ENCODE measurements at places on chromosomes 4 and X.
A peak's percentile ranks its signal among the peaks of the same experiment; 100 is the strongest.

DNA sequence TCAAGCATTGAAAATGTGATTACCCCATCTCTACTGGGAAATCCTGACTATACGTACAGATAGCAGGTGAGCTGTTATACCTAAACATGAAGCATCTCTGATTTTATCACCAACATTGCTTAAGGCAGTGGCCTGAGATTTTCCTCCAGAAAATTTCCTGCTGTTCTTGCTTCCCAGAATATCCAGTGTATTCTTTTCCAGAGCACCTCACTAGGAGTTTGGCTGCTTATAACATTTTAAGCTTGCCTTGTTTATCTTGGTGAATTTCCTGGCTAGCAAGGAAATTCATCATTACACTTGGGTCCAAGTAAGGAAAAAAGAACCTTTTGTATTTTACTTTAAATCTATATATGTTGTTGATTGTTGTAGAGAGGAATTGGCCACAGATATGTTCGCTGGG, 73.0 kb upstream of the CLCN4 start:
- no peak for DNase-seq

- DNase-seq = no peak
These were observed 1.8 kb downstream of the SLC38A5 start for GRCh38 chrX:48468247-48468671.

- DNase-seq = no peak
These were observed 1.3 kb downstream of the SMIM20 start for GRCh38 chr4:25915353-25915705.

GRCh38 chrX:119402588-119402987, 3.5 kb downstream of the SLC25A43 start:
- no peak for DNase-seq

GRCh38 chr4:139247700-139248238, 32.3 kb downstream of the MGARP start:
- DNase-seq = no peak

DNA sequence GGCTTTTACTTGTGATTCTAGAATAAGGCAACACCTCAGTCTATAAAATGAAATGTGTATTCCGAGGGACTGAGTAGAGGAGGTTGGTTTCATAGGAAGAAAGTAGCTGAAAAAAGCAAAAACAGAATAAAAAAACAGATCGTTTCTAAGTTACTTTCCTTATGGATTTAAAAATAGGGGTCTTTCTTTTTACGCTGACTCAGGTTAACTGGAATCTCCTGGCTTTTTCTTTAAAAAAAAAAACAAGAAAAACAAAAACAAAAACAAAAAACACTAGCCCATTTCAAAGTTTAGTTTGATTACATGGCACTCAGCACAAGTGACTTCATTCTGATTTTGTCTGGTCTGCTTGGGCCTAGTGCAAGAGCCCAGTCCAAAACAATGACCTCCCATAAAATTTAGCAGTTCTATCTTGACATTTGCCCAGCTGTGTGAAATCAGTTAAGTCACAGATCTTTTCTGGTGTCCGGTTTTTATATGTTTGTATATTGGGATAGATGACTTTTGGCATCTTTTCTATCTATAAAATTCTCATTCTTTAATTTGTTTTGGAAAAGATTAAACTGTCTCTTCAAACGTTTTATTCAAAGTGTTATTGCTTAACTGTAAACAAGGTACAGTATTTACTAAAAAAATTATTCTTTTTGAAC, 222.7 kb upstream of the HTR2C start:
- DNase-seq = no peak

- DNase-seq = no peak
These were observed 154.9 kb upstream of the EPHA5 start for GRCh38 chr4:65825116-65825753.

GRCh38 chr4:105686571-105686970, 21.9 kb downstream of the INTS12 start:
- DNase-seq = no peak

DNA sequence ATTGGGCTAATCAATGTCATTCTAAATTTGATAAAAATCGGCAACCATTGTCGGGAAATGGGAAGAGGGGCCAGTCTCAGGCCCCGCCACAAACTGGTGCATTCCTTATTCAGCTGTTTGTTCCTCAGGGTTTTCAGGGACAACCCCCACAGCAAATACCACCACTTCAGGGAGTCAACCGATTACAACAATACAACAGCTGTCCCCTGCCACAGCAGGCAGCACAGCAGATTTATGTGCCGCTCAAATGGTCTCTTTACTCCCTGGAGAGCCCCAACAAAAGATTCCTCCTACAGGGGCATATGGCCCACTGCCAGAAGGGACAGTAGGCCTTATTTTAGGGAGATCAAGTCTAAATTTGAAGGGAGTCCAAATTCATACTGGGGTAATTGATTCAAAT, 61.8 kb downstream of the ZNF732 start:
- no peak for DNase-seq

GRCh38 chr4:85520765-85521749, 46.1 kb downstream of the ARHGAP24 start:
- DNase-seq = no peak

DNA sequence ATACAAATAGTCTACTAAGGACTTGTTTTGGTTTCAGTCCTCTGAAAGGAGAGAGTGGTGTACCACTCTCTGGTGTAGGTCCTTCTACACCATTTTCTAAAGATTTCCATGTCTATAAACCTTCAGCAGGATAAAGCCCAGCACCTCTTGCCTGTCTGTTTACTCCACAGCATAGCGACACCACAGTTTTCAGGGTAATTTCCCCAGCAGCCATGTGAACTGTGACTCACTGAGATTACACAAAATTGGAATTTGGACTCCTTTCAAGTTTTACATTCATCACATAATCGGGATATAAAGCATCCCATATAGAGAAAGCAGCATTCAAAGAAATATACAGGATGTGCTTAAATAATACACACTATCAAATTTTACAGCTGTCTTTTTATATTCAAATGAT, 229.6 kb downstream of the PRDM5 start:
- DNase-seq = no peak

GRCh38 chr4:148004228-148004857, 272.5 kb downstream of the ARHGAP10 start:
- DNase-seq = no peak

DNA sequence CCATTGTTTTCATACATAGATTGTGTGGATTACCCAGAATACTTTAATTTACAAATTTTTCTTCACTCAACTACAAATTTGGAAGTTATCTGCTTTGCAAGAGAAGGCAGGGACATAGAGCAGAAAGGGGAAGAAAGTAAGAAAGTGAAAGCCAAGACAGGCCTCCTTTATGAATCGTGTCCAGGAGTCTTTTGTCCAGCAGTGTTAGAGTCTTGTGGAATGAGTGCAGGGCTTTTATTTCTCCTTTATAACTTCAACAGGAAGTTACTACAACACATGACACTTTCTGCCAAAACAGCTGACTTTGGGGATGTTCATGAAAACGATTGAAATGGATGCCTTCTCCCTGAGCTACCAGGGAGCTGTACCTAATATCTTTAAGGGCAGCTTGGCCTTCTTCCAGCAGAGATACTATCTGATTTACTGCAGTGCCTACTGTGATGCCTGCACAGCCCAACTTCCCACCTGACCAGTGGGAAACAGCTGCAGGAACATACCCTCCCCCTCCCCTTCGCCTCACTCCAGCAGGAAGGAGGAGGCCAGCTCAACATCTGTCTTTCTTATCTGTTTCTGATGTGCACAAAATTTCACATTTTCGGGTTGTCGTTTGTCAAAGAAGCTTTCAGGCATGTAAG, 557.7 kb upstream of the SLIT2 start:
- DNase-seq = no peak

GRCh38 chrX:136825771-136826170, 45.0 kb upstream of the ARHGEF6 start:
- DNase-seq = no peak

DNA sequence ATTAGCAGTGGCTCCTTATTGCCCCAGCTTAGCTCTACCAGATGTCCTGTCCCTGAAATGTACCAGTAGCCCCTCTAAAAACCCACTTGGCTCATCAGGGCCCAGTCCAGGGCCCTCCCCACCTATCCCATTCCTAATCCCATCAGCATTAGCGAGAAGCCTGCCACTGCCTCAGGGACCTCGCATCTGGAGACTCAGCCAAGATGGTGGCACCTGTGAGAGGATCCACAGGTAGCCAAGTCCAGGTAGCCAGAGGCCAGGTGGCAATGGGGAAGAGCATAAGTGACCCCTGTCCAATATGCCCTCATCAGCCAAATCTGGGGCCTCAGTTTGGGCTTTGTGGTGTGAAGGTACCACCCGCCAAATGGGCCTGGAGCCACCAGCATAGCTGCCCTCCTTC, 97.7 kb downstream of the MAMLD1 start:
- no peak for DNase-seq

DNA sequence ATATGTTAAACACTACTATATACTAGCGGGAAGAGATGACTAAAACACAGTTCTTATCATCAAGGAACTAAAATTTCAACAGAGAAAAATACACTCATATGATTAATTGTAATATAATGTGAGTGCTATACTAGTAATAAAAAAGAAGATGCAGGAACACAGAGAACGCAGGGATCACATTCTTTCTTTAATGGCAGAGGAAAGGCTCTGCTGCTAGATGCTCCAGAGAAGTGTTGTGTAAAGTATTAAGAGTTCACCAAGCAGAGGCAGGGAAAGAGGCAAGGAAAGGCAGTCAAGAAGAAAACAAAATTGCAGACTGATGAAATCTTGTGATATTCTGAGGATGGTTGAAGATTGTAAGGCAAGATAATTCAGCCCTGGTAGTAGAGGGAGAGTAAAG, 394.7 kb downstream of the PDGFC start:
- DNase-seq = no peak

DNA sequence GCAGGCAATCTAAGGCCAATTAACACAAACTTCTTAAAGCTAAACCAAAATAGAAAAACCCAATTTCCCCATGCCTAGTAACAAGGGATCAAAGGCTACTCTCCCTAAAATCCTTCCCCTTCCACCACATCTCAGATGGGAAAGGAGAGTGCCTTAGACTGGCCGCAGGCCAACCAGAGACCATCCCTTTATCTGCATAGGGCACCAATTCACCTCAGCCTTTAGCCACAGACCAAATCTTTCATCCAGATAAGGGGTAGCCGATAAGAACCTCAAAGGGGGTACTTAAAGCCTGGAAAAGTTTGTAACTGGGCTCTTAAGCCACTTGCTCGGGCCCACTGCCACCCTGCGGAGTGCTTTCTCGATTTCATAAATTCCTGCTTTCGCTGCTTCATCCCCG, 68.3 kb downstream of the TEX13C start:
- no peak for DNase-seq

DNA sequence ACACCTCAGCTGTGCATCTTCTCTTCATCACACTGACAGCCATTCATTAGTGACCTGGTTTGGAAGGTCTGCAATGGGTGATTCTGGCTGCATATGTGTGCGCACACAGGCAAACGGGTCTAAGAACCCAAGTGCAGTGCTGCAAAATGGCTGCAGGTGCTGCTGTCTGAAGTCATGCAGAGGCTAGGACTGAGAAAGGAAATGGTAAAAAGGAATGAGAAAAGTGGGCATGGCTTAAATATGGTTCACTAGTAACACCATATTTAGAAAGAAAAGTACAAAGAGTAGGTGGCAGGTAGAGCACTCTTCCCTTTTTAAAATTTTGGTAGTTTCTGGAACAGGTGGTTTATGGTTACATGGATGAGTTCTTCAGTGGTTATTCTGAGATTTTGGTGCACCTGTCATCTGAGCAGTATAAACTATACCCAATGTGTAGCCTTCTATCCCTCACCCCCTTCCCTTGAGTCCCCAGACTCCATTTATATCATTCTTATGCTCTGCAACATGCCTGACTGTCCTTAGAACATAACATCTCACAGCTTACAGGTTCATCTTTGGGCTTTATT, 78.4 kb downstream of the CCNG2 start:
- DNase-seq = no peak

- DNase-seq = no peak
These were observed 132.9 kb upstream of the KLF8 start for GRCh38 chrX:56099271-56099670.

- peak; percentile 59 for DNase-seq
These were observed 93.3 kb downstream of the SYNPO2 start for GRCh38 chr4:118981839-118982381.

DNA sequence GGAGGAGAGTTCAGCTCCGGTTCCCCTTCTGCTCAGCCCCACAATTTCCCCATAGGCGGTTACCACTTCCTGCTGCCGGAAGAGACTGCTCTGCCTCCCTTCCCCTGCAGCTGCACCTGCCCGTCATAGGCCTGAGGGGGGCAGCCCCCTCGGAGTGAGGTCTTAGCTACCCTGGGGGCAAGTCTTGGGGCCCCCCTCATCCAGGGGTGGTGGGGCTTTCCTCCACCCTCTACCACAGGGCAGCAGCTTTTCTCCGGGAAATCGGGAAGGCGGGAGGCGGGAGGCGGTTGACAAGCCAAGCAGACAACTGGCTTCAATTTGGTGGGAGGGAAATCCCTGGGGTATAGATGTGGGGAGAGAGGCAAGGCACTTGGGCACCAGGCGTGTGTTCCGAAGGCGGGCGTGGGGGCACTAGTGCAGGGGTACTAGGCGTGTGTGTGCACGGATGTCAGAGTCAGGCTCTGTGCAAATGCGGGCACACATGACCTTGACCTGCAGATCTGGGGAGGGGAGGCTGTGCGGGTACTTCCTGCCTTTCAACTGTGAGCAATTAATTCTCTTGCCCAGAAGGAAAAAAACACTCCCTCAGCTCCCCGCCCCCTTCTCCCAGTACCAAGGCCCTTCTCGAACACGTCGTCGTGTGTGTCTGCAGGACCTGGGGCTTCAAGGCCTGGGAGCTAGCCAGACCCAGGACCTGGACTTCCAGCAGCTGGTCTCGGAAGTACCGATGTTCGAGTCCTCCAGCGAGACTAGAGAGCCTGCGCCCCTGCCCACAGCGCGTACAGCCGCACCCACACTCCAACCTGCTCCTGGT, 1.0 kb upstream of the ARHGAP4 start:
- peak; percentile 52 for DNase-seq

DNA sequence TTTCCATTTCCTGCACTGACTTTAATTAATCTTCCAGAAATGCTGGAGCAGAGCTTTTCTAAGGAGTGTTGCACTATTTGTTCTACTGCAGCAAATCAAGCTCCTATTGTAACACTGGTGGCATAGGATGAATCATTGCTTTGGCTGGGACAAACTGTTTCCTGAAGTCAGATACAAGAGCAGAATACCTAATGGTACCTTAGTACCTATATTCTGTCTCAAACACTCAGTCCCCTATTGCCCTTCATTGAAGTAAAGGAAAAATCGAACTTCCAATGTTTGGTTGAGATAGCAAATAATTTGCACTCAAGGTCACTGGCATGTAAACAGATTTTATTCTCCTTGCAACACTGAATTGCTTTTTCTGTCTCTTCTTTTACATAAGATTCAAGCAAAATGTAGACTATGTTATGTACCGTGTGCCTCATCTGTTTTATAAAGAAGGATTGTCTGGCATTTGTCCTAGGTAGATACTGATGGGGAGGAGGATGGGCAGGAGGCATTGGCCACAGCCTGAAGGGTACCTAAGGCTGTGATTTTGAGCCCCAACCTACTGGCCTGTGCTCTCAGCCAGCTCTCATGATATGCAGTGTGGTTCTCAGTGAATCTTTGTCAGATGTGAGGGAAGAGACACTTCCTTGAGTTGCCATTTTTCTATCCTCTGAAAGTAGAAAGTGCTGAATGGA, 141.6 kb downstream of the AASDH start:
- DNase-seq = no peak

GRCh38 chr4:37948542-37948941, 11.7 kb upstream of the PTTG2 start:
- DNase-seq = no peak
